Stimulated activated CD8-positive, alpha-beta memory T cell treated with anti-CD3 and anti-CD28 coated beads, Interleukin-4, amount 100 ng/mL, for 1 hour (primary cell): ENCODE measurements at places on chromosomes 5 and 9.

DNA sequence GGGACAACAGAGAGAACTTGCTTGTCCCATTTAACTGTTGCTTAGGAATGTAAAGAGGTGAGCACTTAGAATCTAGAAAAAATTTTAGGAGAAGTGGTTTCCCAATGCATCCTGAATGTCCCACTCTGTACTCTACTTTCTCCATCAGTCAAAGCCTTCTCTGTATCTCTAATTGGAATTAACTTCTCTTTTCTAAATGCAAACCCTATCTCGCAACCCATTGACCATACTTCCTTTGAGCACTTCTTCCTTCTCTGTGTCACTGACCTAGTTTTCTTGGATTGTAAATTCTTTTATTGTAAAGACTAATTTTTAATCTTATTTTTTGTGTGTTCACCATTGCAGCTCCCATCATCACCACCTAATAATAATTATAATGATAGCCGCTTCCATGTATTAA is 33.3 kb downstream of the ADRB2 start:
- DNase-seq: no peak

- DNase-seq: no peak
Measured at GRCh38 chr5:174093123-174093522, 47.6 kb downstream of the NSG2 start.

DNA sequence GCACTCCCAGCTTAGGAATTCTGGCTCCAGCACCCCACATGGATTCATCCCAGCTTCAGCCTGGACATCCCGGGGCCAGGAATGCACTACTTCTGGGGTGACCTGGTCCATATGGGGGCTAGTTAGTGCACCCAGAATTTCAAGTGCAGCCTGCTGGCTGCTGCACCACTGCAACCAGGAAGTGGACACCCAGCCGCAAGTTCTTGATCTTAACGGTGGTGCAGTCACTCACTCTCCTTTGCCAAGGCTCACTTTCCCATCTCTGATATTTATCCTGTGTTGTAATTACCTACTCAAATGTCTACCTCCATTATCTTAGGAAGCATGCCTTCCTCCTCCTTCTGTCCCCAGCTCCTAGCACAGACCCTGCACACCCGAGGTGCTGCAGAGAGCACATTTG is 26.2 kb upstream of the RAB14 start:
- no peak for DNase-seq

DNA sequence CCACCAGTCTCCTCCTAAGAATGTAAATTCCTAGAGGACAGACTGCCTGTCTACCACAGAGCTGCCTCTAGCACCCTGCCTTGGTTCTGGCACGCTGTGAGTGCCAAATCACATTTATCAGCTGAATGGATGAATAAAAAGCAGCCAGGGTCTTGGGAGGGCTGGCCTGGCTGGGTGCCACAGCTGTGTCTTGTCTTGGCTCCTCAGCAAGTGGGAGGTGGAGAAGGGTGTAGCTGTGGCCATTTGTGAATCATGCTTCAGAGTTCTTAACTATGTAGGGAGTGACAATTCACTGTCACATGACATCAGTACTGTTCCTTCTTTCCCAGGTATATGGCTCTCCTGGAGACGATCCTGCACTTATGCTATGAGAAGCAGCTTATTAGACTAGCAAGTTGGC is 70.6 kb downstream of the DCP2 start:
- no peak for DNase-seq

- no peak for DNase-seq
Measured at GRCh38 chr9:83355024-83355444, 183.2 kb downstream of the FRMD3 start.

GRCh38 chr9:38311382-38312270 is 80.9 kb upstream of the ALDH1B1 start:
- no peak for DNase-seq

DNA sequence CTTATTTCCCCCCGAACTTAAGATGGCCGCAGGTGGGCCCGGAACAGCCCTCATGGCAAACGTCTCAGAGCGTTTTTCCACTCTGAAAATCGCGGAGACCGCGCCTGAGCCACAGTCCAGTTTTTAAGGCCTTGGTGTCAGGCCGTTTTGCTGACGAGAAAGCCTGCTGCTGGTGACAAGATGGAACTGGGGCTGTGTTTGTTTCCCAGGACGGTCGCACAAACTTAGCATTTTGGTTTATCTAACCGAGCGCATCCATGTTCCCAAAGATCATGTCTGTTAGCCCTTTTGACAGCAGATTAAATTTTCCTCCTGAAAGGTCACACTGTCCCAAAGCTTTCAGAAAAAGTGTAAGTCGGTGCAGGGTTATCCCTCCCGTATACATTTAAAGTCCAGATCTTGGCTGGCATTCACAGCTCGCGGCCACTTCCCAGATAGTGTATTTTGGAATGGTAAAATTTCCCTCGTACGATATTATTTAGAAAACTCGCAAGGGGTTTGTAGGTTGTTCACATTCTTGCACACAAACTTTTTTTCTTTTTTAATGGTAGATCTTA is 812 bp downstream of the SREK1 start:
- DNase-seq: no peak

GRCh38 chr5:172941067-172941516 is 18.1 kb upstream of the RPL26L1 start:
- DNase-seq: no peak

DNA sequence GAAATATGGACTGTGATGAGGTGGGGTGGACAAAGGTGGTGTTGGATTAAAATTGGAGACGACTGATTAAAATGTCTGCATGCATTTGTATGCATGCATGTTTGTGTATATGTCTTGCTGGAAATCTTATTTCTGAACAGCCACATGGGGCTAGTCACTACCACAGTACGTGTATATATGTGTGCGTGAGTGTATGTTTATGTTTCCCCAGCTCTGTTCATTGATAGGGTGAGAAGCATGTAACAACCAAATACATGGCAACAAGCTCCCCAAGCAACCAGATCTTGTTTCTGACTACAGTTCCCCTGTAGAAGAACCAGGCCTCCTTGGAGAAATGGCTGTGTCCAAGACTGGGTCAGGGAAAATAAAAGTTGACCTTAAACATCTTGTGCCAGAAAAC is 139.7 kb downstream of the GNA14 start:
- no peak for DNase-seq

GRCh38 chr5:36496471-36496870 is 109.9 kb upstream of the SLC1A3 start:
- no peak for DNase-seq

DNA sequence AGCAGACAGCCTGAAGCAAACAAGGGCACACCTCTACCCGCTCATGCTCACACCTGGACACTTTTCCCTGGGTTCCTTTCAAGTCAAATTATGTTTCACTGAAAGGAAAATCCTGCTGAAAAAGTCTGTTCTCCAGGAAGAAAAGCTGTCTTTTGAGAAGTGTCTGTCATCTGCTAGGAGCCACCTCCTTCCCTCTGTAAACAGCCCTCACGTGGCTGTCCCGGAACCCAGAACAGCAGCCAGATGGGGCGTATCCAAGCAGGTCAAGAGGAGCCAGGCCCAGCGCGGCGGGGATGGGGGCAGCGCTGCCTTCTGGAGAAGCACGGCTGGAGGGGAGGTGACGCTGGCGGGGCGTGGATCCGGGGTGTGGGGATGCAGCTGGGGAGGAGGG is at the start of gene PNPLA7:
PNPLA7 (minus strand) TSS at position 172 of the 391 bp plus-strand sequence. CDS start 205 bp downstream, outside the sequence.
- DNase-seq: peak; percentile 14

- no peak for DNase-seq
Measured at GRCh38 chr5:40223884-40224402, 455.8 kb upstream of the PTGER4 start.

DNA sequence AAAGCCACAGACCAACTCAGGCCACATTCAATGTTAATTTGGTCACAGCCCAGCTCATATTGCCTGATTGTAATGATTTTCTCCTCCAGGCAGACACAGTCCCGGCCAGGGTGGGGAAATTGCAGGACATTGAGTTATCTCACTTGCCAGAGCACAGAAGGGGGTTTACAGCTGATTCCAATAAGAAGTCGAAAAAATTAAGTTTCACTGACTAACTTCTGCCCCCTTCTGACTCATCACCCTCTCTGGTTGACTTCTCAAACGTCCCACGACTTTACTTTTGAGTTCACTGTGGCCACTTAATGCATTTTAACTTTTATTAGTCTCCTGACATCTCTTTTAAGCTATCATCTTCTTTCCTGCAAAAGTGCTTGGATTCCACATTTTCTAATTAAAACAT is 321.4 kb upstream of the WWC1 start:
- DNase-seq: no peak

DNA sequence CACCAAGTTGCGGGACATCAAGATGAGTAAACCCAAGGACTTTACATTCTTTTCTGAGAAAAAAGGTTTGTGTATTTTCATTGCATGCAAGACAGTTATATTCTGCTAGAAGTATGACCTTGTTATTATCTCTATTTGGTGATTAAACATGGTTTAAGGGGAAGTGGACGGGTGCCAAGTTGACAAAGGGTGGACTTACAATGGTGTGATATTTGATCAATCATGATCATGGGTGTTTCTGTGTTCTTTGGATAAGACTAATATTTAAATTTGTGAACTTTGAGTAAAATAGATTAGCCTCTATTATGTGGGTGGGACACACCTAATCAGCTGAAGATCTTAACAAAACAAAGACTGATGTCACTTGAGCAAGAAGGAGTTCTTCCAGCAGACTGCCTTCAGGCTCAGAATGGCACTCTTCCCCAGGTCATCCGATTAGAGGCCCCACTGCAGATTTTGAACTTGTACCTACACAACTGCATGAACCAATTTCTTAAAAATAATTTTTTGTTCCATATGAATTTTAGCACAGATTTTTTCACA is 782.9 kb downstream of the CDH12 start:
- DNase-seq: no peak

DNA sequence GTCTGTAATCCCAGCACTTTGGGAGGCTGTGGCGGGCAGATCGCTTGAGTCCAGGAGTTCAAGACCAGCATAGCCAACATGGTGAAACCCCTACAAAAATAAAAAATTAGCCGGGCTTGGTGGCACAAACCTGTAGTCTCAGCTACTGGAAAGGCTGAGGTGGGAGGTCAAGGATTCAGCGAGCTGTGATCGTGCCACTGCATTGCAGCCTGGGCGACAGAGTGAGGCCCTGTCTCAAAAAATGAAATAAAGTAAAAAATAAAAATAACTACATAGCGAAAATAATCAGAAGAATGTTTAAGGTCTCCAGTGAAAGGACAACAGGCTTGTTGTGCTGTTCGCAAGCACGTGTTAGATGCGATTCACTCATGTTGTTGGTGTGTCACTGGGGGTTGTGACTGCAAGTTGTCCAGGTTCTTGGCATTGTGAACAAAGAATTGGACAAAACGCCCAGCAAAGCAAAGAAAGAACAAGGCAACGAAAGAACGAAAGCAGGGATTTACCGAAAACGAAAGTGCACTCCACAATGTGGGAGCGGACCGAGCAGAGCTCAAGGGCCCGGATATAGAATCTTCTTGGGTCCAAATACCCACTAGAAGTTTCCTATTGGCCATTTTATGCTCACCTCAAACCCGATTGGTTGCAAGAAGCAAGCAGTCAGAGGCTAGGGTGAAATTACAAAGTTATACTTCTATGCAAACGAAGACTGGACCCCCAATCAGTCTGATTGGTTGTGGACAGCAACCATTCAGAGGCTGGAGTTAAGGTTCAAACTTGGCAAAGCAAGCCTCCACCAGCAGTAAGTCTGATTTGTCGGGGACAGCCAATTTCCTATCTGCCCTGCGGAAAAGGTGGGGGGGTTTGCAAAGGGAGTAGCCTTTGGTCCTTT is 844 bp upstream of the MCCC2 start:
- no peak for DNase-seq

- no peak for DNase-seq
Measured at GRCh38 chr5:143080407-143080806, 310.2 kb downstream of the ARHGAP26 start.

GRCh38 chr5:42494414-42494813 is 71.2 kb downstream of the GHR start:
- DNase-seq: no peak
